ENCODE measurements at places on chromosomes 6 and 20. TPM values are rescaled to one million over a fixed set of nuclear protein-coding genes. Genes with fewer than 3 reads are reported as not detected.
A peak's percentile ranks its signal among the peaks of the same experiment; 100 is the strongest.

Gene TUBB2B
- 8.6 TPM for total RNA-seq

Gene BPI
- not detected for total RNA-seq

Gene RPN2
- 488 TPM for total RNA-seq

Gene CPNE5
- not detected for total RNA-seq

Gene DLK2
- 1.5 TPM for total RNA-seq

Gene ZNF334
- 0.30 TPM for total RNA-seq

Gene SEMG1
- total RNA-seq: not detected

Gene MEI4
- not detected for total RNA-seq

DNA sequence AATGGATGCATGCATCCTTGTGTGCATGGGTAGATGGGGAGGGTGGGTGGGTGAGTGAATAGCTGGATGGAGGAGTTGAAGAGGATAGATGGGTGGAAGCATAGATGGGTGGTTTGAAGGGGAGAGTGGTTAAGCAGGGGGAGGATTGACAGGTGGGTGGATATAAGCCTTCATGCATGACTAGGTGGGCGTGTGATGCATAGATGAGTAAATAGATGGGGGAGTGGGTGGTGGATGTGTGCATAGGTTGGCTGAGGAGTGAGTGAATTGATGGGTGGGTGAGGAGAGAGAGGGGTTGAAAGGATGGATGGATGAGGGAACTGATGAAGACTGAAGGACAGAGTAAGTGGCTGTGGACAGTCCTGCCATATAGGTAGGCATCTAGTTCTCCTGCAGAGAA lies 4.5 kb downstream of the COL11A2 start:
- DNase-seq: no peak

DNA sequence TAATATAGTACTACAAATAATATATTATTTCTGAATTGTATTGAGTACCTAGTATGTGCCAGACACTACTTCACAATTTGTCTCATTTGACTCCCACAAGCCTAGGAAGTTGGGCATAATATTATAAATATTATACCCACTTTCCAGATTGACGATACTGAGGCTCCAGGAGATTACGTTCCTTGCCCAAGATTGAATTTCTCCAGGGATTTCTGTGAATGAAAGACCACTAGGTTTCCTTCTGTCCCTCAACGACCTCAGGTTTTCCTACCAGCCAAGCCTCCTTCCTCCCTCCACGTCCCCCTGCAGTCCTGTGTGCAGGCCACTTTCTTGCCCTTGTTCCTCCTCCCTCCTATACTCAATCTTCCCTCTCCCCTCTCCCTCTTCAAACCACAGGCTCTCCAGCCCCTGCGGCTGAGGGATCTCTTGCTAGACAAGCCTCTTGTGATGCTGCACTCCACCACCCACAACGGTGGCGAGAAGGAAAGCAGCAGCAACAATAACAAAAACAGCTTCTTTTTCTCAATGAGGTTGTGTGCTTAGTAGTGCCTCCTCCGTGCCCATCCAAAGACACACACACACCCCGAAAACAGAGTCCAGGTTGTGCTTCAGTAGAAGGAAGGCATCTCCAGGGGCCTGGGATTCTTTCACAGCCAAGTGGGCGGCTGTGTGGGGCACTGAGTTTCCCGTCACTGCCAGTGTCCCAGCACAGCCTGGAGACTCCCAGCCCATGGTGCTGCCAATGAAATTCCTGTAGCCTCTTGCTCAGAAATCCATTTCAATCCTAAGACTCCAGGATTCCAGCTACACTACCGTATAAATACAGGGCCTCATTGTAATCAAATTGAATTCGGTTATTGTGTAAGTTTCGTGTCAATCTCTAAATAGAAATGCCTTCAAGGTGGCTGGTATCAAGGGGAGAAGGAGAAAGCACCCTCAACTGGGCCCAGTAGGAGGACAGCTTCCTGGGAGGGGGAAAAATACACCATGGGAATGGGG lies 94.4 kb downstream of the NCR2 start:
- DNase-seq: no peak

DNA sequence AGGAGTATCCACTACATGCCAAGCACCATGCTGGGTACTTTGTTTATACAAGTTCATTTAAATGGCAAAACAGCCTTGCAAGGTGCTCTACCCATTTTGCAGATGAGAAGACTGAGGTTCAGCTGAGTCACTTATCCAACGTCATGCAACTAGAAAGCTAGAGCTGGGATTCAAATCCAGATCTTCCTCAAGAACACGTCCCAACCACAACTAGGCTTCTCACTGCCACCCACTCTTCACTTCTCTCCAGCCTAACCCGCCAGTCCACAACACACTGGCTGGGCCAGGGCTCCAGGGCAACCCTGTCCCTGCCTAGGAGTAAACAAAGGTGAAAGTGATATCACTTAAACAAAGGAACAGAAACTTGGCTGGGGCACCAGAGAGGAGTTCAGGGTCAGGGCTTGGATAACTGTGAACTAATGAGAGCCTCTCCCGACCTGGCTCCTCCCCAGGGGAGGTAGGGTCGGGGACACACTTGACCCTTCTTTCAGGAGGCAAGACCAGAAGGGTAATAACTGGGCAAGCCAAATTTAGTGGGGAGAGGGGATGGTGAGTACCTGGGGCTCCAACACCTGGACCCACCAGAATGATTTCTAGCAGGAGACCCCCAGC lies 7.9 kb downstream of the SDC4 start:
- no peak for DNase-seq

DNA sequence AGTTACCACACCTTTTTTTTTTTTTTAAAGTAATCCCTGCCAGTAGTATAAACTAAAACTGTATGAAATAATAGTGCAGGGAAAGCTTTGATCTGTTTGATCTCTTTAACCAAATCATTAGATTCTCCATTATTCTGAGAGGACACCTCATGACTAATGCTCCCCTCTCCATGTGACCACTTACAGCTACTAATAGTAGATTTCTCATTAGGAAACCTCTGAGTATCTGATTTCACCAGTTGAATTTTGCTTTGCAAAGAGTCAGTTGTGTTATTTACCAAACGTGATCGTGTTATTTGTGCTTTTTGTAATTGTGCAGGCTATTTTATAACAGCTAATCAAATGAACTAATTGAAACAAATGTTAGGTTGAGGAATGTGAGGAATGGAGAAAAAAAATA lies 12.5 kb downstream of the CASP8AP2 start:
- no peak for DNase-seq

DNA sequence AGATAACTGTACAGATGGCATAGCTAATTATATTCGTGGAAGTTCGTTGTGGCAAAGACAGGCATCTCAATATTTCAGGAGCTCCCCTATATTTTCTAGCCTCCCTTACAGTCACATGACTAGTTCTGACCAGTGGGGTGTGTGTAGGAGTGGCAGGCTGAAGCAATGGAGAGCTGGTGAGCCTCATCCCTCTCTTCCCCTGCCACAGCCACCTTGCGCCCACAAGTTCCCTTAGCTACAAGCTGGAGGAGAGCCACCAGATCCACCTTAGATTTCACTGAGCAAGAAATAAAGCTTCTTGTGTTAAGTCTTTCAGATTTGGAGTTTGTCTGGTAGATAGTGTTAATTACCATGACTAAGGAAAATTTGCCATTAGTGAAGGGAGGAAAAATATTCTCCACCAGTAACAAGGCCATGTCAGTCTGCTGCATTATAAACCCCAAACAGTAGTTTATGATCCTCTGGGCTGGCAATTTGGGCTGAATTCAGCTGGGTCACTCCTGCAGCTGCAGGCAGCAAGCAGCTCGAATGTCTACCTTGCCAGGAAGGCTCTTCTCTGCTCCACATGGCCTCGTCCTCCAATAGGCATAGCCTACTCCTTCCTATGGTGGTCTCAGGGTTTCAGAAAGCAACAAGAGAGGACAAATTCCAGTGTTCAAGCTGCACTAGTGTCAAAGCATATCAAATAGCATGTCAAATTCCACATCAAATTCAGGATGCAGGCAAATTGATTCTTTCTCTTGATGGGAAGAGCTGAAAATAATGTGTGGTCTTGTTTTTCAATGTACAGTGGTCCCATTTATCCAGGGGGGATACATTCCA lies 7.4 kb upstream of the RBCK1 start:
- no peak for DNase-seq

DNA sequence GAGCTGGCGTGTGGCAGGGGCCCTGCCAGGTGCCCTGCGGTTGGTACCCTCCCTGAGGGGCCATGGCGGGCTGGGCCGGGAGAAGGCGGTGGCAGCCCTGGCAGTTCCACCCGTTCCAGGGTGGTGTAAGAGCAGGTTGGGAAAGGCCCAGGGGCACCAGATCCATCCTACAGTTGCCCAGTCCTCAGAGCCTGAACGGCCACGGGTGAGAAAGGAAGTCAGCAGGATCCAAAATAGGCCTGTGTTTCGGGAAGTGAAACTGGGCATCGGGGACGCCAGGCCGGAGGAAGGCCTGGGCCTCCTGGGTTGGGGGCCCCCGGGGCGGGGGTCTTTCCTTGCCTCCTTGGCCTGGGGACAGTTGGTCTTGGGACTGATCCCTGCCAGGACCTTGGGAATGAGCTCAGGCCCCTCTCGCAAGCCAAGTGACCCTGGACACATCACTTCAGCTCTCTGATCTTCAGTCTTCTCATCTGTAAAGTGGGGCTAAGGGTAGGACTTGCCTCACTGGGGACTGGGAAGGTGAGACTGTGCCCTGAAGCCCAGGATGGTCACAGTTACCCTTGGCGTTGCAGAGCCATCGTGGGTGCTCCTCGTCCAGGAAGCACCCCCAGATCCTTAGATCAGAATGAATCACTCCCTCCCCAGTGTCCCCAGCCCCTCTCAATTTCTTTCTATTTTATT lies 18.1 kb upstream of the NOL4L start:
- no peak for DNase-seq

- DNase-seq: no peak
Observed at GRCh38 chr20:2473516-2473915, 2.9 kb upstream of the SNRPB start.

DNA sequence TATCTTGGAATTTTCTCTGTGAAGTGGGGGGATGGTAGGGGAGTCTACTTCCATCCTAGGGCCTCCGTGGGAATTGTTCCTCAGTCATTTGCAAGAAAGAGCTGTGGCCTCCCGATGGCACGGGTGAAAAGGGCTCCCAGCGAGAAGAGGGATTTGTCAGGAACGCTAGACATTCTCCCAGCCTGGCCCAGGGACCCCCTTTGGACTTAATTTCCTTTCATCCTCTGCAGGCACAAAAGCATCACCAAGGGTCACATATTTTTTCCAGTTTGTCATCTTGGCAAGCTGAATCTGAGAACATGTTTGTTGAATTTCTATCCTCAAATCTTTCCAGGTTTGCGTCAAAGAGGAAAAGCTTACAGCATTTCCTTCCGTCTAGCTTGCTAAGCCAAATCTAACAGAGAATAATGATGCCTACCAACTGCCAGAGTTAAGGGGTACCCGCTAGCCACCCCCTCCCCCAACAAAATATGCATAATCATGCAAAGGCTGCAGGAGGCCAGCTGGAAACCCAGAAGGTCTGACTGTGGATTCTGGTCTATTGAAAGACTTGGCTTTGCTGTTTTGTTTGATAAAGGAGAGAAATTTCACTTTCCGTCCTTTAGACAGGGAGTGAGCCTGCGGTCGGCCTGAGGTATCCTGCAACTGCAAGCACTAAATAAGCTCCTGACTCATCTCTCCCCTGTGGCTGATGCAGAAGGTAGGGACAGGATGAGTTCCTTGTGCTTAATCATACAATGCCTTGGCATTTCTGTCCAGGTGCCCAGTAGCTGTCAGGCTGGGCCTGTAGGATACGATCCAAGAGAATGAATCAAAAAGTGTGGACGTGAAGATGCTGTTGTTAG lies 23.1 kb downstream of the PSMG4 start:
- DNase-seq: peak; percentile 67

GRCh38 chr20:61868006-61868405 lies 197.7 kb downstream of the TAF4 start:
- DNase-seq: no peak

DNA sequence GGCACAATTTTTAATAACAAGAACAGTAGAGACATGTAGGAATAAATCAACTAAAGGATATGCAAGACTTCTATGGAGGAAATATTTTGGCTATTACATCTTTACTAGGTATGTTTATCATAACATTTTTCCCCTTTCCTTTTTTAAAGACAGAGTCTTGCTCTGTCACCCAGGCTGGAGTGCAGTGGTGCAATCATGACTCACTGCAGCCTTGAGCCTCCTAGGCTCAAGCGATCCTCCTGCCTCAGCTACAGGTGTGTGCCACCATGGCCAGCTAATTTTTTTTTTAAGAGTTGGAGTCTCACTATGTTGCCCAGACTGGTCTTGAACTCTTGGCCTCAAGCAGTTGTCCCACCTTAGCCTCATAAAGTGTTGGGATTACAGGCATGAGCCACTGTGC lies 37.0 kb downstream of the AKAP7 start:
- DNase-seq: peak; percentile 32

DNA sequence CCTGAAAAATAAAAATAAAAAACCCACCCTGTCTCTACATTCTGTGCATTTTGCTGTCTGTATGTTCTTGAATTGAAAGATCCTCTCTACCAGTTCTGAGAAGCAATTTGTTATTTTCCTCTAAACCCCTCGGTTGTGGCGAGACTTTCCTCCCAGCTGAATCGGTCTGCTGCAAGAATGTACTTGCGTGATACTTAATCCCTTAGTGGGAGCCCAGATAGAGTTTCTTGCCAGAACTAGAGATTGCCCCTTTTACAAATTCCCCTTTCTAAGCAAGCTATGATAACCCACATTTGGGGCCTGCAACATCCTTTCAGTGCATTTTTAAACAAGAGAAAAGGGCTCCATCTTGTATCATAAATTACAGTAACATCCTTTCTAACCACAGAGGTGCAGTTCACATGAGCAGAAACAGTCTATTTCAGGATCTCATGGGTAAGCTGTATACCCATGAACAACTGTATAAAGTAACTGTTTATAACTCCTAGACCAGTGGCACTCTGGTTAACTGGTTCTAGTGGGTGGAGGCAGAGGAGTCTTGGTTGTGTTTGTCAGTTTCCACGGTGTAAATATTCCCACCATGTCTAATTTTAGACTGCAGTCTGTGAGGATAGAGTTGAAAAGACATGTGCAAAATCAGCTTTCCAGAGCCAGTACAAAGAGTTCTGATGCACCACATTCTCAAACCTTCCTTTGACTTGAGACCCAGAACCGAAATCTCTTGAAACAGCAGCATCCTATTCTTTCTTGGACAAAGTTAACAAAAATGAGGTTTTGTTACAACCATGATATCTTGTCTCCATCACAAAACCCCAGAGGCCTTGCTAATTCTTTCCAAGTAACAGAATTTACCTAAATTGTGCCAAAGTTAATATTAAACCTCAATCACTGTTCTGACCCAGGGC lies 113.1 kb upstream of the ZNF217 start:
- DNase-seq: peak; percentile 41

DNA sequence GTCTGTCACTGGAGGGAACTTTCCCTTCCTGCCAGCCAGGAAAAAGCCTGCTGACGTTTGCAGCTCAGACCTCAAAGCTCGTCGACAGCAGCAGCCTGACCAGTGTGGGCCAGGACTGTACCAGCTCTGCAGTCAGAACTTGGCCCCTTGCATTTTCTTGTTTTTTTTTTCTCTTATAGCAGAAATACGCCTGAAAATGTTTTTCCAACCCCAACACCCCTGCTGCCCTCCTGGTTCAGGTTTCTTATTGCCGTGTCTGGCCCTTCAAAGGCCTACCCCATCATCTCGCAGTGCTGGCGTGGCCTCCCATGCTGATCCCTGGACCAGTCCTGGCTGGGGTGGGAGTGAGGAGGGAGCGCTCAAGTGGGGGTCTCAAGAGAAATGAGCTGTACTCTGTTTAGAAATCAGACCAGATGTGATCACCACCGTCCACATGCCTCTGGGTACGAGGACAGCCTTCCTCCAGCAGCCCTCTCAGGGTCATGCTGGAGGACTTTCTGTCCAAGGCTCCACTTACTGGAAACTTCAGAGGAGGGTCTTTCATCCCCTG lies 169.0 kb downstream of the FOXC1 start:
- DNase-seq: no peak

Measured in MG63 (cell line).